ENCODE measurements at places on chromosomes 4 and X.

GRCh38 chr4:113434247-113434587, 327.3 kb downstream of the CAMK2D start:
- DNase-seq: no peak

- no peak for DNase-seq
Measured at GRCh38 chrX:148574237-148574973, 74.0 kb downstream of the AFF2 start.

DNA sequence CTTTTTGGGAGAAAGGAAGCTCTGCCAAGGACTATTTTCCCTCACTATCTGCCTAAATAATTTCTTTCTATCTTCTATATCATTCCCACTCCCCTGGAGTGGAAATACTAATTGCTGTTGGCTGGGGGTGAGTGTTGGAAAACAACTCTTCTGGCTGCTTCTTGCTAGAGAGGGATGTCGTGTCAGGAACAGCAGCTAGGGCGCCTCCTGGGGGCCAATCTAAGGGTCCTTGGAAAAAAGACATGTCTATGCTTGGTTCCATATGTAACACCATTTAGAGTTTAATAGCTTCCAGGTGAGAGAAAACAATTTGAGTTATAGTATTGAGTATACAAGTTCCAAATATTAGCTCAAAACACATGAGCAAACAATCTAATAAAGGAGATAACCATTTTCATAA, 111.3 kb downstream of the MAGEE1 start:
- no peak for DNase-seq

GRCh38 chrX:65536291-65536690, 1.7 kb upstream of the LAS1L start:
- no peak for DNase-seq

Measured in hematopoietic multipotent progenitor cell treated with erythropoietin and hydrocortisone succinate and interleukin-3 and kit ligand, for 8 days (in vitro differentiated cells).